ENCODE measurements at places on chromosomes 5 and 9.

GRCh38 chr9:116767219-116767618, 80.1 kb downstream of the TRIM32 start:
- no peak for DNase-seq

DNA sequence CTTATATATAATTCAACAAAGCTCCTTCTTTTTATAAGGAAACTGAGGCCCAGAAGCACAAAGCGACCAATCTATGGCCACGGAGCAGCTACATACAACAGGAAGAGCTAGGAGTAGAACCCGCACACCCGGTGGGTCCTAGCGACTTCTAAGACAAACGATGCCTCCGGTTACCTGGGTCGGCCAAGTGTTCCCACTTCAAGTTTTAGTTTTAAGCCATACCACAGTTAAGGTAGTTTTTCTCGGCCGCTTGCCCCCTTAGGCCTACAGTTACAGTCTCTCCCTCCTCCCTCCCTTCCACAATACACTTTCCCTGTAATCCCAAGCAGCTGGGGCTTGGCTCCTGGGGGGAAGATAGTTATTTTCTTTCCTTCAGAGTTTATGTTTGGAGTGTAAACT, 533 bp downstream of the SREK1IP1 start:
- peak; percentile 38 for DNase-seq

DNA sequence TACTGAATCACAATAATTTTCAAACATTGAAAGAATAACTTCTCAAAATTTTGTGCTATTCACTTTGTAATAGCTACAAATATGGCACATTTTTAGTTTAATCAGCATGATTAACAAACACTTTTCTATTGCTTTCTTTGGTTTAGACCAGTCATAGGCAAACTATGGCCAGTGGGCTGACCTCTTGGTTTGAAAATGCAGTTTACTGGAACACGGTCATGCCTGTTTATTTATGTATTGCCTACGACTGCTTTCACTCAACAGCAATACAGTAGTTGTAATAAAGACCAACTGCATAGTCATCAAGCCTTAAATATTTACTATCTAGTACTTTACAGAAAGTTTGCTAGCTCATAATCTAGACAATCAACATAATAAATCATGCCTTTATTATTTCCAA, 810.8 kb downstream of the TLE1 start:
- DNase-seq, result no peak

DNA sequence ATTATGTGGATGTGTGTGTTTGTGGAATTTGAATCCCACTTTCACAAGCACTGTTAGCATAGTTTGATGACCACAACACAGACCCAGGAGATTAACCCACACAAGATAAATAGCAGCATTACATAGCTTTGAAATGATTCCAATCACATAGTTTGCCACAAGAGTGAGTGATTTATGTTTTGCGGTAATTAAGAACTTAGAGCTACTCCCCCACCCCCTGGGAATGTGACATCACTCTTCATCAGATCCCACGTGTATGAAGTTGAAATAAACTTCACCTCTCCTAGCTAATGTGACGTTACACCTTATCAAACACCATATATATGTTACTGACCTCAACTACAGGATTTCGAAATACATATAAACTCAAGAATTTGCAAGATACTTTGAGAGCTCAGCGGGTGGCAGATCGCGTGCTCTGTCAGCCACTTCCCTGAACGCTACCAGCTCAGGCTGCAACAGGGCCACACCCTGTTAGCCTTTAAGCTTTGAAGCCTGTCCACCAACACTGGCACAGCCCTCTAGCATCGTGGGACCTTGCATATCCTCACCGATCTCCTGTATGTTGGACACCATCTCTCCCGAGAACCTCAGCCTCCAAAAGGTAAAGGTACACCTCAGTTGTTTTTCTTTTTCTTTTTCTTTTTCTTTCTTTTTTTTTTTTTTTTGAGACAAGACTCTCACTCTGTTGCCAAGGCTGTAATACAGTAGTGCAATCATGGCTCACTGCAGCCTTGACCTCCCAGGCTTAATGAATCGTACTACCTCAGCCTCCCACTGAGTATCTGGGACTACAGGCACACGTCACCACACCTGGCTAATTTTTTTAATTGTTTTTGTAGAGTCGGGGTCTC, 1.7 kb upstream of the AGTPBP1 start:
- DNase-seq, result peak; percentile 86

DNA sequence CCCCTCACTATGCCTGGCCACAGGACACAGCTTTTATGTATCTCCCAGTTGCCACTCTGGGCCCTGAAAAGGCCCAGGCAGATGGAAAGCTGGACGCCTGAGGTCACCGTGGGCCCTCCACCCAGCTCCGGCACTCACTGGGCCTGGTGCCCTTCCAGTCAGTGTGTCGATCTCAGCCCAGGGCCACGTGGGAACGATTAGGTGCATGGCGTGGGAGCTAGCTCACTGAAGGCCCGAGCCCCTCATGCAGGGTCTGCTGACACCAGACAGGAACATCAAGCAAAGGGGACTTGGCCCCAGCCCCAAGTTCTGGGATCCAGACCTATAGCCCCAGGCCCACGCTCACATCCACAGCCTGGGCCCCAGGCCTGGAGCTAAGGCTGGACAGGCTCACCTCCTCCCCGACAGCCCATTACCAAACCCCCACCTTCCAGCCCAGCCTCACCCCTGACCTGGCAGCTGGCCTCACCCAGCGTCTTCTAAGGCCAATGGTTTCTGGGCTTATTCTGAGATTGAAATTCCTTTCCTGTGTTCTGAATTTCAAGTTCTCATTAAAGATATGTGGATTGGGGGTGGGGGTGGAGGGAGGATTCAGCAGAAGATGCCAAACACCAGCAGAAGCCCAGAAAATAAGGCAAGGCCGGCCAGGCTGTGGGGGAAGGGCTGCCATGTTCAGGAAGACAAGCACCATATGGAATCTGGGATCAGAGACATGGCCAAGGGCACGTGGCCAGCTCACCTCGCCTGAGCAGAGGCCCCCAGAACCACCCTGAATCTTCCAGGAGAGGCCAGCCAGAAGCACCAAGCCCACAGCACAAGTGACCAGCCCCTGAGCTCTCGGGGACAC, 74.5 kb downstream of the ADAMTS2 start:
- no peak for DNase-seq

DNA sequence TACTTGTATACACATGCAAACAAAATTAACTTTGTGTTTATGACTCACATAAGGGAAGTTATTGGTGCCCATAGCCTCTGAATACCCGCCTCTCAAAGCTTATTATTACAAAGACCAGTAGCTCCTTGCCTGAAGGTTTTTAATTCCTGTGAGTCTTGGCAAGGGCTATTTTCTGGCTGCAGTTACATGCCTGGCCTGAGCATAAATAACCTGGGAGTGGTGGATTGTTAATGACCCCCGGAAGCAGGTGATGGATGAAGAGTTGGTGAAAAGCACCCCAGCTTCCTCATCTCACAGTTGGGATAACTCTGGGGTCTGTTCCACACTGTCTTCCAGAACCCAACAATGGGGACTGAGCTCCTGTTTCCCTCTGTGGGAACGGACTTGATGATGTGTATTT, 594.5 kb downstream of the PDE4D start:
- peak; percentile 71 for DNase-seq

DNA sequence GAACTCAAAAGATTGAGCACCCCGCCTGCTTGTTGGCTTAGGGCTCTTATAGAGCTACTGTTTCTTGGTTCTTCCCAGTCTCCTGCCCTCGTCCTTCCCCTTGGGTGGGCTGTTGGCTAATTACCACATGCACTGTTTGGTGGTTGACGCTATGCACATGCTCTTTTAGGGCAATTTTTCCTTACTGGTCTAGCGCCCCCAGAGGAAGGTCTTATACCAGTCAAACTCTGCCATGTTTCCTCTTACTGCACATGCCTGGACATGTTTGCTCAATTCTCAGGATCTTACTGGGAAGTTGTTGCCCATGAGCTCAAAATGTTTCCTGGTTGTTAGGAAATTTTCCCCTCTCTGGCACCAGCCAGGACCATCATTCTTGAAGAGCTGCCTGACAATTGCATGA, 101.9 kb downstream of the SLC28A3 start:
- DNase-seq, result peak; percentile 42

DNA sequence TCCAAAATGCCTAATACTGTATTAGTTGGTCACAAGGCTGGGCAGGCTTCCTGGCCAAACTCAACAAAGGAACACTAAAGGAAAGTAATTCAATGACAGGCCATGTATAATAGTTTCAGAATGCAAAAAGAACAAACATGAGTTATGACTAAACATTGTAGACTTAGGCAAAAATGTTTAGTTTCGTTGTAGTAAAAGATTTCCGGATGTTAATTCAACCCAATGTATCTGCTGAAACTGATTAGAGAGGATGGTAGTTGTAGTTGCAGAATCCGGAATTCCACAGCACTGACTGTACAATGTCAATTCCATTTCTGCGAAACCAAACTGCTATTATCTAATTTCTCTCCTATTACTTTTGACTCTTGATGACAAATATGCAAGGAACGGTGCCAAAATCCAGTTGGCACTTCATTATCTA, 117.9 kb upstream of the FST start:
- peak; percentile 99 for DNase-seq

- peak; percentile 89 for DNase-seq
Measured at GRCh38 chr5:43362725-43363435, 49.3 kb downstream of the CCL28 start.

- no peak for DNase-seq
Measured at GRCh38 chr5:111236995-111237394, 12.8 kb downstream of the CAMK4 start.

GRCh38 chr5:84378961-84379360, 5.7 kb downstream of the EDIL3 start:
- no peak for DNase-seq

GRCh38 chr9:112439825-112440224, 46.8 kb upstream of the KIAA1958 start:
- DNase-seq, result peak; percentile 50

DNA sequence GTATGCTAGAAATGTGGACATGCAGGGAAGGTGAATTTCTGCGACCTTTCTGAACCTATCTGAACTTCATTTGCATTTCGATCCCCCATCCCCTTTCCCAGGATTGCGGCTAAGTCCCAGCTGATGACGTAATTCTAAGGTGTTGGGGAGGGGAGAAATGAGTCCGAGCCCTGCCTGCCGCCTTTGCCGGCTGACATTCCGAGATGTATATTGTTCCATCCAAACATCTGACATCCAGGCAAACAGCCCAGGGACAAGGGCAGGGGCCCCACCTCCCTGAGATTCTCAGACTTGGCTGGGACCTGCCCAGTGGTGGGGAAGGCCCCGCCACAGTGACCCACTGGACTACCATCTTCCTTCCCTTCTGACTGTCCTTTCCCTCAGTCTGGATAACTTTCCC, 494.6 kb downstream of the ENC1 start:
- DNase-seq, result no peak

GRCh38 chr9:35795695-35796094, 4.3 kb downstream of the NPR2 start:
- DNase-seq, result peak; percentile 59

DNA sequence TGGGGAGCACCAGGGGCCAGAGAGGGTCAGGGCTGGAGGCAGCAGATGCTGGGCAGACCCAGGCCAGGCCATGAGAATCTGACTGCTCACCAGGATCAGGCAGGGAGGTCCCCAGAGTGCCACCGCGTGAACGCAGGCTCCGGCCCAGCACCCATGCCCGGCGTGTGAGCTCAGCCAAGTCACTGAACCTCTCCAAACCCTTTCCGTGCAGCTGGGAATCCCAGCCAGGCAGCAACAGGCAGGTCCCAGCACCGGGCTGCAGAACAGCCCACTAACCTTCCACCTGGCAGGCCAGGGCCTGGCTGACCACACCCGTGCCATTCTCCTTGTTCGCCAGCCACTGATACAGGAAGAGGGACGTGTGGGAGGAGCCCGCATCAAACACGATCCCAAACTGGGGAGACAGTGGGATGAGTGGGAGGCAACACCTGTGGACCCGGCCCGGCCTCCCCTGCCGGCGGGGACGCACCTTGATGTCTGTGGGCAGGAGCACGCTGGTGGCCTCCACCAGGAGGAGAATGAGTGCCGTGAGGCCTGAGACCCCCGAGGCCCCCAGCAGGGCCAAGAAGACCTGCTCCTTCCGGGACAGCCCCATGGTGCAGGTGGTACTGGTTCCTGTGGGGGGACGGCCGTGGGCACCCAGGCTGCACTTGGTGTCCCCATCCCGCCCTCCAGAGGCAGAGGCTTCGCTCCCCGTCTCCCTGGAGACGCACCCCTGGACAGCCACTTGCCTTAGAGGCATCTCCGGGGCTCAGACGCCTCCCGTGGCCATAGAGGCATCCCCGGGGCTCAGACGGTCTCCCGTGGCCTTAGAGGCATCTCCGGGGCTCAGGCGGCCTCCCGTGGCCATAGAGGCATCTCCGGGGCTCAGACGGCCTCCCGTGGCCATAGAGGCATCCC, 3.2 kb downstream of the ENTPD8 start:
- no peak for DNase-seq

DNA sequence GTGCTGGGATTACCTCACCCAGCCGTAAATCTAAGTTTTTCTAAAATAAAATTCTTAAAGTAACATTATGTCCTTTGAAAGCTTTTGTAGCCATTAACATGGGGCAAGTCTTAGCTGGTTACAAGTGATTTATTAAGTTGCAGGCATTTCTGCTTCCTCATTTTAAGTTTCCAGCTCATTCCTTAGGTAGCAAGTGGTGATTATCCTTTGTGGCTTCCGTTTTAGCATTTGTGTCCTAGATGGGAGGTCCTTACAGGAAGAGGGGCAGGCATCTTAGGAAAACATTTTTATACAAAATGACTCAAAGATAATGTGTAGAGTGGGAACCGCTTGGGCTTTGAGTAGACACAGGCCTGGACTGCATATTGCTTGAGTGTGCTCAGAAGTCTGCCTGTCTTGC, 35.0 kb upstream of the ROPN1L start:
- DNase-seq, result no peak

DNA sequence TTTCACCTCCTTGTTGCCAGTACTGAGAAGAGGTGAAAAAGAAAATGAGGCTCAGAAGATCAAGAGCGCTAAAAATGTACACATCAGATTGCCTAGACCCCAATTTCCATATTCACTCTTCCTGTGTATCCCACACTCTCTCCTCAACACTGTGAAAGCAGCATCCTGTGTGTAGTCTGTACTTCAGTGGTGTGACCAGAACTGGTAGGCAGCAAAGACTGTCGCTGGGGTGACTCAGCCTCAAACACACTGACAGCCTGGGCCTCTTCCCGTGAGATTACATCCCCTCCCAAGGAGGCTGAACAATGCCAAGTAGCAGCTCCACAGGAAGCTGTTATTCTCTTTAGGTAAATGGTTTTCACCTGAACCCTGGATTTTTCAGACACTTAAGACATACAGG, 135.5 kb downstream of the CCDC192 start:
- peak; percentile 63 for DNase-seq

- DNase-seq, result peak; percentile 71
Measured at GRCh38 chr5:141476132-141476911, 556 bp downstream of the PCDHGC3 start.

DNA sequence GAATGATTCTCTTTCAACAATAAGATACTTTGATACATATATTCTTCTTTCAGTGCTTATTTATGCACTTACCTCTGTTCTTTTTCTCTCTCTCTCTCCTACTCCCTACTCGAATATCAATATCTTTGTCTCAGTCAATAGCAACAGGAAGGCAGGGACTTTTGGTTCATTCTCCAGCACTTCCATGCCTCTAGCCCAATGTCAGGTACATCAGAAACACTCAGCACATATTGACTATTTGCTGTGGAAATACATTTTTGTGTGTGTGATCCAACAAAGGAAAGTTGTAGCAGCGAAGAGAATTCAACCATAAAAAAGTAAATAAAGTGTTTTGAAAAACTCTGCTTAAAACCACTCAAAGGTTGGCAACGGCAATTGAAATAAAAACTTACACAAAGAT, 12.6 kb downstream of the DIRAS2 start:
- DNase-seq, result no peak
